ENCODE measurements at places on chromosomes 11 and 22.

DNA sequence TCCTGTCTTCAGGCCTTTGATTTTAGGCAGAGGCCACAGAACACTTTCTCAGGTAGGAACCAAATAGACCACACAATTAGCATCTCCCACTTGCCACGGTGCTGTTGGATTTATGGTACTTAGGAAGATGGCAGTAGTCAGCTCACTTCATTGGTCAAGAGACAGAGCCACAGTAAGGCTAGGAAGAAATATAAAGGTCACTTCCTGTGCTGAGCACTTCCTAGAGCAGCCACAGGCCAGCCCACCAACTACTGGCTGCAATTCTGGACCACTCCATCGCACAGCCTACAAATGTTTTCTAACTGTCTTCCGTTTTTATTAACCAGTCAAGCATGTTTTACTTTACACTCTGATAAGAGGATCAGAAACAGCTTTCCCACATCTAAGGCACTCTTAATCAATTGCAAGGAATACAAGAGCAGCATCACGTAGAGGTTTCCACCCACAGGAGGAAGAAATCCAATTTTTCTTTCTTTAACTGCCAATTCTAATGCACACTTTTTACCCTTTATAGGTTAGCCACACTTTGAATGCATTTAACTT is 54.7 kb downstream of the ABTB2 start:
- no peak for DNase-seq

- no peak for DNase-seq
These were observed 36.7 kb downstream of the CCDC90B start for GRCh38 chr11:83249445-83249844.

DNA sequence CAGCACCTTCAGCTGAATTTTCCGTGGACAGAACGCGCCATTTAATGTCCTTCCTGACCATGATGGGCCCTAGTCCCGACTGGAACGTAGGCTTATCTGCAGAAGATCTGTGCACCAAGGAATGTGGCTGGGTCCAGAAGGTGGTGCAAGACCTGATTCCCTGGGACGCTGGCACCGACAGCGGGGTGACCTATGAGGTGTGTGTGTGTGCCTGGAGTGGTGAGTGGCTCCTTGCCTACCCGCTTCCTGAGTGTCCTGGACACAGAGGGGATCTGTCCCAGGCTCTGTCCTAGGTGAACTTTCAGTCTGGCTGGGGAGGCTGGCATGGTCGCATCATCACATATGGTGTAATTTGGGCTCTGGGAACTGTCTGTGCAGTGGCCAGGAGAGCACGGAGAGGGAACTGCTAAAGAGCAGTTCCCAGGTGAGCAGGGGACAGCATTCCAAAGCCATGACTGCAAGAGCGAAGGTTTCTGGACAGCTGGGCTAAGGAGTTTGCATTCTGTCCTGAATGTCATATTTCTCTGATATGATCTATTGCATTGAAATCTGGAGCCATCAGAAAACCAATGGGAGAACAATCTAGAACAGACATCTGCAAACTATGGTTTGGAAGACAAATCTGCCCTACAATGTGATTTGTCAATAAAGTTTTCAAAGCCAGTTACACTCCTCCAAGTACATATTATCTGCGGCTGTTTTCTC is 104.3 kb downstream of the RRAS2 start:
- no peak for DNase-seq

DNA sequence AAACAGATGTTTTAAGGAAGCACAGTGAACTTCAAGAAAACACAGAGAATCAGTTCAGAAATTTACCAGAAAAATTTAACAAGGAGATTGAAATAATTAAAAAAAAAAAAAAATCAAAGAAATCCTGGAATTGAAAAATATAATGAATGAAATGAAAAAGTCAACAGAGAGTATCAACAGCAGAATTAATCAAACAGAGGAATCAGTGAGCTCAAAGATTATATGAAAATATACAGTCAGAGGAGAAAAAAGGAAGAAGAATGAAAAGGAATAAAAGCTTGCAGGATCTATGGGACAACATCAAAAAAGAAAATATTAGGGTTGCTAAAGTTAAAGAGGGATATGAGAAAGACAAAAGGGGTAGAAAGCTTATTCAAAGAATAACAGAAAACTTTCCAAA is 82.3 kb downstream of the XRRA1 start:
- no peak for DNase-seq

- DNase-seq = no peak
These were observed 3.5 kb downstream of the FBLN1 start for GRCh38 chr22:45505991-45506747.

DNA sequence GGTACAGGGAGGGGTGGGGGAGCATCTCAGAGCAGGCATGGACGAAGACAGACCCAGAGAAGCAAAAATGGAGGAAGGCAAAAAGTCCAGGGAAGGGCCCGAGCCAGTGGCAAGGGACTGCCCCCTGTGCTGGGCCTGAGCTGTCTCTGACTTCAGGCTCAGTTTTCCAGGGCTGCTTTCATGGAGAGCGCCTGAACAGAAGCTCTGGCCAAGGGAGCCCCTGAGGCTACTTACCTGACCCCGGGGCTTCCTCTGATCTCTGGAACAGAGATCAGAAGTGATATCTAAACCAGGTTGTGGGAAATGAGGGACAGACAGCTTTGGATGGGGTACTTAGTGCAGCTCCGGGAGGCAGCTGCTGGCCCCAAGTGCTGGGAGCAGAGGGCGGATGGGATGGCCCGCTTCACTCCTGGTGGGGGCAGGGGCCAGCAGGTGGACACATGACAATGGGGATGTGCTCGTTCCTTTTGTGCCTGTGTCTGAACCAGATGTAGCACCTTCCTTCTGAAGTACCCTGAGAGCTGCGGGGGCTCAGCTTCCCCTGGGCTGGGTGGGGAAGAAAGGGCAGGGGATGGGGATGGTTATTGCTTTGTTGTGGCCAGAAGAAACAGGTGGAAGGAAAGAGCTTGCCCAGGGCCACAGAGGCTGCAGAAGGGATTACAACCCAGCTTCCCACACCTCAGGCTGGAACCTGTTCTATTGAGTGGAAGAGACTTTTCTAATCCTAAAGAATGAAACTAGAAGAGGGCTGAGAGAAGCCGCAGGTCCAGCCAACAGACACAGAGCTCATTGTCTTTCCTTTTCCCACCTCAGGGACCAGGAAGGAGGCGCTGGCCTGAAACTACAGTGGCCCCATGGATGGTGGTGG is 5.7 kb downstream of the LRRC10B start:
- peak; percentile 42 for DNase-seq

GRCh38 chr22:29128891-29129807 is 56.3 kb downstream of the KREMEN1 start:
- DNase-seq = peak; percentile 95

All from SHP77 treated with DMSO at 0.1 percent for 48 hours (cell line).